ENCODE measurements at places on chromosomes 11 and 22.

DNA sequence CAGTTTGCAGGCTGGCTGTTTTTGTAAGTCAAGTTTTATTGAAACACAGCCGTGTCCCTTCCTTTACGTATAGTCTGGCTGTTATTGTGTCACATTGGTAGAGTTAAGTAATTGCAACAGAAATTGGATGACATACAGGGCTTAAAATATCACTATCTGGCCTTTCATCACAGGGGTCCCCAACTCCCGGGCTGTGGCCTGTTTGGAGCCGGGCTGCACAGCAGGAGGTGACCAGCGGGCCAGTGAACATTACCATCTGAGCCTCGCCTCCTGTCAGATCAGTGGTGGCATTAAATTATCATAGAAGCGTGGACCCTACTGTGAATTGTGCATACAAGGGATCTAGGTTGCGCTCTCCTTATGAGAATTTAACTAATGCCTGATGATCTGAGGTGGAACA lies 31.7 kb downstream of the EXT2 start:
- DNase-seq = no peak

DNA sequence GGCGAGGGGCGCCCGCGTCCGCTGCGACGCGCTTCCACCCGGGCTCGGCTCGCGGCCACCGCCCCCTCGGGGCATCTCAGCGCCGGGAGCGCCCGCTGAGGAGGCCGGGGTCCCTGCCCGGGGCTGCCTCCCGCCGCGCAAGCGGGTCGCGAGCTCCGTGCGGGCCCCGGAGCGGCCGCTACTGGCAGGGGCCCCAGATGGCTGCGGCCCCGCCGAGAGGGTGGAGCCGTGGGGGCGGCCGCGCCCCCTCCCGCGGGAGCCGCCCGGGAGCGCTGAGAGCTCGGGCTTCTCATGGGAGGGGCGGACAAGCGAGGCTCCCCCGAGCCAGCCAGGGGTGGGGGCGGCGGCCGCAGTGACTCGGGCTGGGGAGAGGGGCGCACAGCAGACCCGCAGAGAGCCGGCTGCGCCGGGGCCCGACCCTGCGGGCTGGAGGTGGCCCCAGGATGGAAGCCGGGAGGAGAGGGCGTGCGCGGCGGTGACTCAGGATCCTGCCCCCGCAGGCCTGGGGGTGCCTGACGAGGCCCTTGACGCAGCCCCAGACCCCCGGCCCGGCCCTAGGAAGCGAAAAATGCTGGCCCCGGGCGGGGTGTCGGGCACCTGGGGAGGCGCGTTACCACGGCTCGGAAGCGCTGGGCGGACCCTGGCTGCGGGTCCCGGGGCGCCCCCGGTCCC lies 603 bp upstream of the ZFTA start:
- peak; percentile 33 for DNase-seq

GRCh38 chr11:62138630-62139425 lies 15.0 kb downstream of the INCENP start:
- DNase-seq = peak; percentile 8

DNA sequence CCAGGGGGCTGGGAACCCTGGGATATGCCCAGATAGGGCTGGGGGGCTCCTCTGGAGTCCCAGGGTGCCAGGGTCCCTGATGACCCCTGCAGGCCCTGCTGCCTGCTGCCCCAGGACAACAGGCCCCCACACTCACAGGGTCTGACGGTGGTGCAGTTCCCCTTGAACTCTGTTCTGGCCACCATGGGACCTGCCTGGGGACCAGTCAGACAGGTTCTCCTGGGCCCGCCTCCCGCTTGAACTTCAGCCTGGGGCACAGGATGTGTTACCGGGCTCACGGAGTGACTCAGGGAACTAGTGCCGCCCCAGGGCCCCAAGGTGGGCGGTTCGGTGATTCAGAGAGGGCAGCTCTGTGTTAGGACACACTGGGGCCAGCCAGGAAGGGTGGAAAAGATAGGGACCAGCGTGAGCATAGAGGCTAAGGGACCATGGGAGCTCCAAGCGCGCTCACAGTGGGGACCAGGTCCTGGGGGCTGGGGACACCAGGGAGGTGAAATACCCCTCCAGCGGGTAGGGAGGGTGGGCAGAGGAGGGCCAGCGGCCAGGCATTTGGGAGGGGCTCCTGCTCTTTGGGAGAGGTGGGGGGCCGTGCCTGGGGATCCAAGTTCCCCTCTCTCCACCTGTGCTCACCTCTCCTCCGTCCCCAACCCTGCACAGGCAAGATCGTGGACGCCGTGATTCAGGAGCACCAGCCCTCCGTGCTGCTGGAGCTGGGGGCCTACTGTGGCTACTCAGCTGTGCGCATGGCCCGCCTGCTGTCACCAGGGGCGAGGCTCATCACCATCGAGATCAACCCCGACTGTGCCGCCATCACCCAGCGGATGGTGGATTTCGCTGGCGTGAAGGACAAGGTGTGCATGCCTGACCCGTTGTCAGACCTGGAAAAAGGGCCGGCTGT lies 21.5 kb upstream of the TXNRD2 start:
- no peak for DNase-seq

GRCh38 chr11:67609316-67609715 lies 2.6 kb downstream of the NDUFV1 start:
- no peak for DNase-seq

DNA sequence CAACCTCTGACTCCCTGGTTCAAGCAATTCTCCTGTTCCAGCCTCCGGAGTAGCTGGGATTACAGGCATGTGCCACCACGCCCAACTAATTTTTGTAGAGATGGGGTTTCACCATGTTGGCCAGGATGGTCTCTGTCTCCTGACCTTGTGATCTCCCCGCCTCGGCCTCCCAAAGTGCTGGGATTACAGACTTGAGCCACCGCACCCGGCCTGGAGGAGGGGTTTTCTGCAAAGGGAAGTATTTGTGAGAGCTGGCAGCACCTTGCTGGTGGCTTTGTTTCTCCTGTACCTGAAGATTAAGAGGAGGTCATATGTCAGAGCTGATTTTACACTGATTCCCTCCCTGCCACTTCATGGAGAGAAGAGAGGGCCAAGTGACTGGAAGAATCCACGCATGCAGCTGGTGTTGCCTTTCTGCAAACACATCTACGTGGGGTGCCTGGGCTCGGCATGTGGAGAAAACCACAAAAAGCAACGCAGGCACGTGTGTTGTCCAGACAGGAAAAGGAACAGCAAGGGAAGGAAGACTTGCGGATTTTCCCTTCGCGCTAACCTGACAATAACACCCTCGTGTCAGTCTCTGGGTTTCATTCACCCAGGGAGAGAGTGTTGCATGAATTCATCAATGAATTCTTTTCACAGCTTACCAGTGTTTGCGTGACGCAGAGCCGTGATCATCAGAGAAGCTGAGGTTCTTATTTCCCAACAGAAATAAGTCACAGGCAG lies 61.9 kb downstream of the TSPAN18 start:
- DNase-seq = no peak

DNA sequence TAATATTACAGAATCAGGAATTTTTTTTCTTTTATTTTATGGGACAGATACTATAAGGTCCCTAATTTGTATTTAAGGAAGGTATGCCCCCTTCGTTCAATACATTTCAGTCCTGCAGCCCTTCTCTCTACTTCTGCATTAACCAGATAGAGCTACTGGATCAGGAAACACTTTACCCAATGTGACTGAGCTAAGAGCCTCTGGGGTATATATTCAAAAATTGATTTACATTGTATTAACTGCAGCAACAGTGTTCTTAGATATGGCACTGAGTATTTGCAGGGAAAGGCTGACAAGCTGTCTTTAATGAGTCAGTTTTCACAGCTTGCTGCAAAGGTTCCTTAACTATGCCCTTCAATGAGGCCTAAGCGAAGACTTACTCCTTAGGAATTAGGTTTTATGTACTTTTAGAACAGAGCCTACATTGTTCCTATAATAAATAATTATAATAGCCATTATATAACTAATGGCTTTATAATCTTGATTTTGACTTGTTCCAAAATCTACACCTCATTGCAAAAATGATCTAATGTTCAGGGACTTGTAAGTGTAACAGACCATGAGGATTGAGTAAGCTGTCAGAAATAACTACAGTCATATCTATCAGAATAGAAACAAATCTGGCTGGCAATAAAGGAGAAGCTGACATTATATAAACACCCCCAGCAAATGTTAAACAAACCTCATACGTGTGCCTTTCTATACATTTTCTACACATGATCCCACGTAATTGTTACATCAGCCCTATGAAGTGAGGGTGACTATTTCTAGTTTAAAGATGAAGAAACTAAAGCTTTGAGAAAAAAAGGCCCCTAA lies 55.0 kb downstream of the DDI1 start:
- DNase-seq = no peak

DNA sequence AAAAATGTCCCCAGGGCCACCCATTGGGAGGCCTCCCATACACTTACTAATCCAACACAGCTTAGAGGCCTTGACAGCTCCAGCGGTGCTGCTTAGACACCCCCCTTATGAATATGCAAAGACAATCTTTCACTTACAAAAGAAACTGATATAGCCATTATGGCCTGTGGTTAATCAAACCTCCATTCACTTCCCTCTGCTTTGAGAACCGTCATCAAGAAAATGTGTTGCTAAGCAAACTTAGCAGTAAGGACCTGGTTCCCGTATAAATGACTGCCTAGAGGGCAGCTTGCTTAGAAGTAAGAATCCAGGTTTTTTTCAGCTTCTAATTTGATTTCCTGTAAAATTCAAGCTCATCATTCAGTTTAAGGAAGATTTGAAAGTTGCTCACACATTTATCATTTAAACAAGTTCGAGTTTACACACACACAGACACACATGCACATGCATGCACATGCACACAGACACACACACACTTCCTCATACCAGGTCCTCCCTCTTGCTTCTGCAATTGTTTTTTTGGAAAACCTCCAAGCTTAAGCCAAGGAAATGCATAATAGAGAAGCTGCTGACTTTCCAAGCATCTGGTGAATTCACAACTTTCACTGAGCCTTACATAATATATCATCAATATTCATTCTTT lies 137.7 kb upstream of the BLID start:
- DNase-seq = no peak

DNA sequence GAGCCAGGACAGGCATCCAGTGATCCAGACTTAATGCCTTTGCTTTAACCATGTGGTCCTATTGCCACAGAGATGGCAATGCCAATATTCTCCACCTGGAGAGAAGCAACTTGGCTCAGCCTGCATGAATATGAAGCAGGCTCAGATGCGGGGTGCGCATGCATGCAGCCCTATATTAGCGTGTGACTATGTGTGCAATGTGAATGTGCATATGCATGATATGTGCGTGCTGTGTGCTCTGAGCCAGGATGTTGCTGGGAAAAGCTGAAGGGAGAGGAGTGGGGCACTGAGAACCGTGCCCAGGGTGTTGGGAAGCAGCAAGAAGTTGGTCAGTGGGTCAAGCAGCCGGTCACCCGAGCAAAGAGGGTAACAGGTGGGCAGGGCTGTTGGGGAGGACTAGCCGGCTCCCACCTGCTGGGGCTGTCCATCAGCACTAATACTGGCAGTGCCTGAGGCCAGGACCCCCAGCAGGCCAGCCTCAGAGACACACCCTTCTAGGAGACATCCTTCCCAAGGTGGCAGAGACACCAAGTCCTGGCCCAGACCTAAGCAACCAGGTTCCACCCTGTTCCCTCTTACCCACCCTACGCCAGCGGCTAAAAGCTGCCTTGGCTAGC lies 24.8 kb upstream of the MYOD1 start:
- no peak for DNase-seq

DNA sequence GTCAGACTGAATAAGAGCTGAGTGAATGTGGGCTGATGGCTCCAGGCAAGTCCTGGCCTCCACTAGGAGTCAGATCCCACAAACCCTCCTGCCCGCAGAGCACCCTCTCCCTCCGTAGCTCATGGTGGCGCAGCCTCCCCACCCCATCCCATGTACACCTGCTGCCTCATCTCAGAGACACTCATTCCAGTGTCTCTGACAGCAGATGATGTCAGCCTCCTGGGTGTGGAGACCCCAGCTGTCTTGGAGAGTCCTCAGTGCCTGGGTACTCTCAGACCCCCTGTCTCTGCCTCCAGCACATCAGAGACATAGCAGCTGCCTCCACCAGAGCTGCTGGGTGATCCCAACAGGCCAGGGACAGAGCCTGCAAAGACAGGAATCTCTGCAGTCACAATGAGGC lies 9.5 kb downstream of the IGLL5 start:
- no peak for DNase-seq

DNA sequence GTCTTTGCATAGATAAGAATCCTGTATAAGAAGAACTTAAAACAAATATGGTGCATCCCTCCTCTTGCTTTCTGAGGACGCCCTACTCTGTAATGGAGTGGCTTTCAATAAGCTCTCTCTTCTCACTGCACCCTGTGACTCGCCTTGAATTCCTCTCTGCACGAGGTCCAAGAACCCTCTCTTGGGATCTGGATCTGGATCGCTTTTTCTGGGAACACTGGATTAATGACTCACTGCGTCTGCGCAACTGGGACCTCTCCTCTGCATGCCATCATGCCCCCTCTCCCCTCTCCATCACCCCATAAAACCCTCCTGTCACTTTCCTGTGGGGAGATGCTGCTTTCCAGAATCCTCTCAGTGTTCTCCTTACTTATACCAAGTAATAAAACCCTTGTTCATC lies 15.1 kb upstream of the CABP2 start:
- no peak for DNase-seq

DNA sequence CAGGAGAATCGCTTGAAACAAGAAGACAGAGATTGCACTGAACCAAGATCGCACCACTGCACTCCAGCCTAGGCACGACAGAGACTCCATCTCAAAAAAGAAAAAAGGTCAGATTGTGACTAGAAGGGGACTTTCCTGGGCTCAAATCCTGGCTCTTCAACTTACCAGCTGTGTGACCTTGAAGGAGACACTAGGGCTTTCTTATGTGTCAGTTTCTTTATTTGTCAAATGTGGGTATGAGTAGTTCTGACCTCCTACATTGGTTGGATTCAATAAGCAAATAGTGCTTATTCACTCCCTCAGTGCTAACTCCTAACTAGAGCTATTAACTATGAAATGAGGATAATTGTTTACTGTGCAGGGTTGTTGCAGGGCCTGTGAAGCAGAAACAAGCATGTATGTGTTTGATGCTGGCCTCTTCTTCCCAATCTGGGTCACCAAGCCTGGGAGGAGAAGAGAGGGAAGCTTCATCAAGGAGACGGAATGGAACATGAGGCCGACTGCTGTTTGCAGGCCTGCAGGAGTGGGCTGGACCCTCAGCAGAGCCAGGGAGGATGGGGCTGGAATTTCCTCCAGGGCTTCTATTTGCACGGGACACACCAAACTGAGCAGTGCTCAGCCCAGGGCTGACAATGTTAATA lies 22.5 kb downstream of the RHOD start:
- no peak for DNase-seq
